Cortex of kidney (tissue), 1 donor: ENCODE measurements at places on chromosomes 5 and 9.

GRCh38 chr5:126385524-126386502, 37.4 kb upstream of the GRAMD2B start:
- no peak for DNase-seq

GRCh38 chr9:120609636-120610035, 29.7 kb upstream of the CDK5RAP2 start:
- no peak for DNase-seq

GRCh38 chr5:81854485-81854884, 103.6 kb upstream of the SSBP2 start:
- DNase-seq: no peak

- no peak for DNase-seq
Measured at GRCh38 chr9:114015607-114016006, 62.5 kb downstream of the AMBP start.

GRCh38 chr9:120286530-120286929, 293.4 kb downstream of the CDK5RAP2 start:
- DNase-seq: no peak

DNA sequence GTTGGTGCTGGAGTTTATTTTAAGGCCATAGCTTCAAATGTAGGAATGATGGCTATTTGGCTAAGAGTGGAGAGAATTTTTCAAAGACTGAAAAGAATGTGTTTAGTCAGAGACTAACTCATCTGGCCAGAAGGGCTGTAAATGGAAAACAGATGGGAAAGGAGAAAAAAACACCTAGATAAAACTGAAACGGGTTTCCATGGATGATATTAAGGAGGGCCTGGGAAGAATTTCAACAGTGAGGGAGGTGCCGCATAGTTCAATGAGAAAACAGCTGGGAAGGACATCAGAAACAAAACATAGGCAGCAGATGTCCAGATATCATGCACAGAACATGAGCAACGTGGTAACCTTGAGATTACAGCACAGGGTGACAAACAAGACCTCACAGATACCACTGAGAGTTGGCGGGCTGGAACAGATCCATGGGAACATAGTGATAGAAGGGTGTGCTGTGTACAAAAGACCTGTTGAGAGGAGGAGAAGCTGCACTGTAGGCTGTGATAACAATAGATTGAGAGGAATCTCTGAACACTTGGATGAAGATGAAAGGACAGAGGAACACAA, 31.2 kb upstream of the RAD23B start:
- no peak for DNase-seq
